Heart left ventricle (tissue), 16 donors: ENCODE measurements at places on chromosomes 6 and 20. TPM values are rescaled to one million over a fixed set of nuclear protein-coding genes. Genes with fewer than 3 reads are reported as not detected.

DNA sequence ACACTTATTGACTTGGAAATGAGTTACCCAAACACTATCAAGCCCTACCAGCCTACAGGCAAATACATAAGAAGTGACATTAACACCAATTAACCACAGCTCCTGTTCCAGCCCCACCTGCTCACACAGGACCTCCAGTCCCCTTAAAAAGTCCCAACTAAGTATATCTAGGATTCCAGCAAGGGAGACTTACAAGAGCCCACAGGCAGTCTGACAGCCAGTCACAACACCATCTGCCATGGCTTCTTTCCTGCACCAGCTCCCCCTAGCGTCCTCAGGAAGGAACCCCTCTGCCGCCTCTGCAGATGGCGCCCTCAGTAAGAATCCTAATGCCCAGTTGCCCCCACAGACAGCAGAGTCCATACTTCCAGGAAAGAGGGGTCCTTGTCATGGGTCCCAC lies 122.1 kb downstream of the HIVEP2 start:
- H3K36me3 ChIP-seq, result no peaks in the 10 kb centered on the region
- no peaks in the 10 kb centered on the region for H3K27me3 ChIP-seq
- H3K4me1 ChIP-seq, result peaks cover 65% of the 10 kb centered on the region
- no peak overlapping the region for H3K27ac ChIP-seq
- H3K4me3 ChIP-seq, result no peak overlapping the region
- no peak for DNase-seq

GRCh38 chr6:104908031-104908887 lies 48.5 kb upstream of the HACE1 start:
- H3K27ac ChIP-seq, result no peak overlapping the region
- DNase-seq, result no peak
- H3K4me3 ChIP-seq, result no peak overlapping the region
- H3K4me1 ChIP-seq, result no peaks in the 10 kb centered on the region
- no peaks in the 10 kb centered on the region for H3K27me3 ChIP-seq
- no peaks in the 10 kb centered on the region for H3K36me3 ChIP-seq

OR12D3 gene
- not detected for total RNA-seq

DNA sequence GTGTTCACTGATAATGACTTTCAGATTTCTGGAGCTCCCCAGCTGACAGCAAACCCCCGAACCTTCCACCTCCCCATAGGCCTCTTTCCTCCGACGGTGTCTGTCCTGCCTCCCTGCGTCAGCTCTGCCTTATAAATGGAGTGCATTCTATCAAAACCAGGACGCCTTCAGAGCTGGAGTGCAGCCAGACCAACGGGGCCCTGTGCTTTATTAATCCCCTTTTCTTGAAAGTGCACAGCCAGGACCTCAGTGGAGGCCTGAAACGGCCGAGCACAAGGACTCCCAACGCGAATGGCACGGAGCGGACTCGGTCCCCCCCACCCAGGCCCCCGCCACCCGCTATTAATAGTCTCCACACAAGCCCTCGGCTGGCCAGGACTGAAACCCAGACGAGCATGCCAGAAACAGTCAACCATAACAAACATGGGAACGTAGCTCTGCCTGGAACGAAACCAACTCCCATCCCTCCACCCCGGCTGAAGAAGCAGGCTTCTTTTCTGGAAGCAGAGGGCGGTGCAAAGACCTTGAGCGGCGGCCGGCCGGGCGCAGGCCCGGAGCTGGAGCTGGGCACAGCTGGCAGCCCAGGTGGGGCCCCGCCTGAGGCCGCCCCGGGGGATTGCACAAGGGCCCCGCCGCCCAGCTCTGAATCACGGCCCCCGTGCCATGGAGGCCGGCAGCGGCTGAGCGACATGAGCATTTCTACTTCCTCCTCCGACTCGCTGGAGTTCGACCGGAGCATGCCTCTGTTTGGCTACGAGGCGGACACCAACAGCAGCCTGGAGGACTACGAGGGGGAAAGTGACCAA lies 42.3 kb upstream of the NAA20 start:
- no peaks in the 10 kb centered on the region for H3K27me3 ChIP-seq
- H3K4me1 ChIP-seq, result peaks cover 71% of the 10 kb centered on the region
- peak overlapping the region; percentile 91 for H3K27ac ChIP-seq
- DNase-seq, result peak; percentile 90
- H3K36me3 ChIP-seq, result peaks cover 9% of the 10 kb centered on the region

- H3K27me3 ChIP-seq, result no peaks in the 10 kb centered on the region
- H3K4me3 ChIP-seq, result no peak overlapping the region
- H3K4me1 ChIP-seq, result no peaks in the 10 kb centered on the region
- peak; percentile 39 for DNase-seq
Measured at GRCh38 chr20:51525241-51526105, 17.0 kb downstream of the NFATC2 start.

GRCh38 chr20:54545676-54546358 lies 70.4 kb downstream of the DOK5 start:
- H3K4me1 ChIP-seq, result no peaks in the 10 kb centered on the region
- no peak overlapping the region for H3K4me3 ChIP-seq
- no peak for DNase-seq
- no peaks in the 10 kb centered on the region for H3K27me3 ChIP-seq
- H3K27ac ChIP-seq, result no peak overlapping the region
